ENCODE measurements at places on chromosomes 13 and 19.

GRCh38 chr19:53958823-53959757, 3.6 kb upstream of the CACNG8 start:
- no peak for DNase-seq

GRCh38 chr13:103282571-103283450, 216.6 kb upstream of the SLC10A2 start:
- no peak for DNase-seq

DNA sequence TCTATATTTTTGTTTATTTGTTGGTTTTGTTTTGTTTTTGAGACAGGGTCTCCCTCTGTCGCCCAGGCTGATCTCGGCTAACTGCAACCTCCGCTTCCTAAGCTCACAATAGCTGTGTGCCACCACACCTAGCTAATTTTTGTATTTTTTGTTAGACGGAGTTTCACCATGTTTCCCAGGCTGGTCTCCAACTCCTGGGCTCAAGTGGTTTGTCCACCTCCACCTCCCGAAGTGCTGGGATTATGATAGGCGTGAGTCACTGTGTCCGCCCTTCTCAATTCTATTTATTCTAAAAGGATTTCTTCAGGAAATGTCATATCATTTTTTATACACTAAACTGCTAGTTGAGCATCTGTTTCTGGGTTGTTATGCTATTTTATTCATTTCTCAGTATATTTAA, 1206.0 kb downstream of the OLFM4 start:
- DNase-seq: no peak

GRCh38 chr19:57830071-57830602, at the start of gene ZNF587B:
Gene ZNF587B (plus strand): TSS chr19:57830299. CDS start chr19:57830529, 230 bp downstream.
- DNase-seq: no peak

- DNase-seq: no peak
Measured at GRCh38 chr13:33571618-33572017, 246.3 kb upstream of the RFC3 start.

GRCh38 chr19:13120817-13121216, 2.8 kb downstream of the NACC1 start:
- DNase-seq: no peak

GRCh38 chr13:56735537-56735942, 405.2 kb upstream of the PRR20A start:
- no peak for DNase-seq

DNA sequence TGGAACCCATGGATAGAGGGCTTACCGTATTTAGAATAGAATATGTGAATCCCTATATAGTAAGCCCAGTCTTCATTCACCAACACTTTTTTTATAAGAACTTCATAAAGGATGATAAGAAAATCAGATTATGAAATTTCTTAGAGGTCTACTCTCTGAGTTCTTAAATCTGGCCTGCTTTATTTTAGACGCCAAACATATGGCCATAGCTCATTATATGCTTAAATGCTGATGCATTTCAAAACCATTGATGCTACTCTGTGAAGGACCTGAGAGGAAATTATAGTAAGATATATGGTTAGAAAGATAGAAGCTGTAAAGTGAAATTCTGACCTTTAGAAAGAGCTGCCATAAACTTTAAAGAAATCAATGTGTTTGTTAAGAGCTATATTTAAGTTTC, 38.3 kb downstream of the GPC6 start:
- no peak for DNase-seq

- no peak for DNase-seq
Measured at GRCh38 chr13:30569901-30570576, 47.7 kb upstream of the USPL1 start.

All from vagina (tissue), 2 donors.